AML-193 (cell line): ENCODE measurements at places on chromosomes 6 and 20.

DNA sequence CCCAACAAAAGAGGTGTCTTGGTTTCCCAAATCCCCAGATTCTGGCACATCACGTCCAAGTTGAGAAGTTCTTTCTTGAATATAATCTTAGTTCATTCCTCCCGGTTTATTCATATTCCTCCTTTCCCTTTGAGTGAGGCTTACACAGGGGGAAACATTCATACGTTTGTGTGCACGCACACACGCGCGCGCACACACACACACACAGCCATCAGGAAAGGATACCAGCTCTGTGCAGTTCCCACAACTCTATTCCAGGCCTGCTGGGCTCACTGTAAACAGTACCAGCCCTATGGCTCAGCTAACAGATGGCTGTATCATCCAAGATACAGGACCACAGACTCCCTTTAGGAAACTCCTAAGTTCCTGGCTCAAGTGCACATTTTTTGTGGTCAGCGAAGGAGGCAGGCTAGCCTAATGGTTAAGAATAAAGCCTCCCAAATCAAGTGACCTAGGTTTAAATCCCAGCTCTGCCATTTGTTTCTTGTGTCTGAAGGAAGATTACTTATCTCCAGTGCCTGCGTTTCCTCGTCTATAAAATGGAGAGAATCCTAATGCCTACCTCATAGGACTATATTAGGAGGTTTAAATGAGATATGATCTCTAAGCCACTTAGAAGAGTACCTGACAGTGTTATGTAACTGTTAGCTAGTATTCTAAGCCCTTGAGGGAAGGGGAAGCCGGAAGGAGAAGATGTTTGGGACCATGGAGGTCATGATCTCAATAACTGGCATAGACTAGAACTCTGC lies 3.7 kb upstream of the TAF8 start:
- DNase-seq: no peak

DNA sequence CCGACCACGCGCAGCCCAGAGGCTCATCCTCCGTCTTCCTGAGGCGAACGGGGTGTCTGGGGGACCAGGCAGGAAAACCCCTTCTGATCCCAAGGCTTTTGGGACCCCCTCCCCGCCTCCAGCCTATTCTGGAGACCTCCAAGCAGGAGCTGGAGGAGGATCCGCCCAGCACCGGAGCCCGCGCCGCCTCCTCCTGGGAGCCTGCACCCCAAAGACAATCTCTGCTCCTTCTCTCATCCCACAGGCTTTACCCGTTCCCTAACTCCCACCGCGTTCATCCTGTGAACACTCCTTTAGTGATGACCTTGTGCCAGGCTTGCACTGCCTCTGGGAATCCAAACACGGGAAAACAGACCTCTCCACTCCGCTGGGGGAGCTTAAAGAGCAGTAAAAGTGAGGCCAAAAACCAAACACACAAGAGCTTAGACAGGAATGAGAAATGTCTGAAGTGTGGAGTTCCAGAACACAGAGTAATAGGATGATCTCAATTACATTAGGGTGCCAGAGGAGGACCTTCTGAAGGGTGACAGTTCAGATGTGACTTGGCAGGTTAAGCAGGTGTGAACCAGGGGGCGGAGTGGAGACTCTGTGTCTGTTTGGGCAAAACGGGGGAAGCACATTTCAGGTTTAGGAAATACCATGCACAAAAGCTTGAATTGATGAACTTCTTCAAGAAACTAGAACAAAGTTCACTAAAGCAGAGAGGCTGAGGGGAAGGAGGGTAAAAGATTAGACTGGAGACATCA lies 7.6 kb downstream of the HLA-DRB5 start:
- no peak for DNase-seq

DNA sequence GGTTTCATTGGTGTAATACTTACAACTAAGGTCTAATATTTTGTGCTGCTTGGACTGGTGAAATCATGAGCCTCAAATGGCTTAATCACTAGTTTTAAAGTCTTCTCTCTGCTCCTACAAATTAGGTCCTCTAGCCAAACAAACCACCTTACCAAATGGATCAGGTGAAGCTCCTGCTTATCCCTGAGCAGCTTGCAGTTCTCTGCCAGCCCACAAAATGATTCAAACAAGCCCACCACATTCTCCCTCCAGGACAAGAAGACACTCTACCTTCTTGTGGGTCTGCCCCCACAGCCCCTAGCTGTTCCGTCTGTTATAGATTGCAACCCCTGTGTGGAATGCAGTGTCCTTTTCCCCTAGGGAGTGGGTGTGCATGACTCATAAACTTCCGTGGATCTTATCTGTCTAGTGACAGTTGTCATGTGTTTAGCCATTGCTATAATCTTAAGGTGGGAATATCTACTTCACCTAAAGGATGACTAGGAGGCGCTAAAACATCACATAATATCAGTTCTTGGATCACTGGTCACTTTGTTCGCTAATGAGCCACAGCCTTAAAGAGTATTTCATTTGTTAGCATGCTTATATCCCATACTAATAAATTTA lies 940.5 kb upstream of the MANEA start:
- DNase-seq: peak; percentile 21

DNA sequence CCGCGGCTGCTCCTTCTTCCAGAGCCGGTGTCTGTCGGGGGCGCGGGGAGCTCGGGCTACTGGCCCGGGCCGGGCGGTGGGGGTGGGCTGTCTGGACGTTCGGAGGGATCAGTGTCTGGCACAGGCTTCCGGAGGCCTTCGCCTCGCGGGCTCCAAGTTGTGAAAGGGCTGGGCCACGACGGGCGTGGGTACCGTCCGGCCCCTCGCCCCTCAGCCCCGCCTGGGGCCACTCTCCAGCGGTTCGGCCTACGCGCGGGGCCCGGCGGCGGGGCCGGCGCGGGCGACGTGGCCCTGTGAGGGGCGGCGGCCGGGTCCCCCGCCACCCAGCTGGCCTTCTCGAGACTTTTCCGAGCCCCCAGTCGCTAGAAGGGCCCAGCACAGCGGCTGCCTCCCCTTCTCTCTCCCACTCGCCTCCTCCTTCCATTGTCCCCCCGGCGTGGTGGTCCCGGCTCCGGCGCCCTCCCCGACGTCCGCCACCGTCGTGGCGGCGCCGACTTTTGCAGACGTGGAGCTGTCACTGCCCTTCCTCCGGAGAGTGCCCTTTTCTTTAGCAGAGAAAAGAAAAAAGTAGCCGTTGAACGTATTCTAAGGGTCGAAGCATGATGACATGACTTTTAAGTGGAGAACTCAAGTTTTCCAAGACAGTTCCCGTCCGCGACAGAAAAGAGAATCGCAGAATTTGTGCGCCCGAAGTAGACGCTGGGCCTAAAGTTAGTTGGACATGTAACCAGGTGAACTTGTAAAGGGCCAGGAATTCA lies 571 bp downstream of the ITCH start:
- no peak for DNase-seq

GRCh38 chr6:157951828-157952227 lies 29.8 kb upstream of the SYNJ2 start:
- DNase-seq: no peak

DNA sequence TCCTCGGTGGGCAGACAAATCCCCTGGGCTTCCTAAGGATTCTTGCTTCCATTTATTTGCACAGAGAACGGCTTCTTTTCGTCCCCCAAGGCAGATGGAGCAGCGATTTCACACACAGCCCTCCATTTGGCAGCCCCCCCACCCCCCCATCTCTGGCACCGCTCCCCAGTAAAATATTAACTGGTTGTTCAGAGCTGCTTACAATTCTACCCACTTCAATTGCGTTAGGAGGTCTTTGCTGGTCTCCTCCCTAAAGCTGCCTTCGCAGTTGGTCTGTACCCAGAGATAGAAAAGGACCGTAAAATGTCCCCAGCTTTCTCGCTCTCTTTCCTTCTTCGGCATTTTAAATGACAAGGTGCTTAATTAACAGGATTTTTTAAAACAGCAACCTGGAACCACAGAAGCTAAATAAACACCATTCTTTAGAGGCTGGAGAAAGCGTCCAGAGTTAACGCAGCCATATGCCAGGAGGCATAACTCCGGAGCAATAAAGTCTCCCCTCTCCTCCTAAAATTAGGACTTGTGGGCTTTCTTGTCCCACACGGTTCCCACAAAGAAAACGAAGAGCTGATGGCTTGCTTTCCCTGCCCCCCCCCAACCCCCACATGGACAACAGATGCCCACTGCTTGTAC lies 1.7 kb upstream of the ZMYND8 start:
- DNase-seq: no peak

DNA sequence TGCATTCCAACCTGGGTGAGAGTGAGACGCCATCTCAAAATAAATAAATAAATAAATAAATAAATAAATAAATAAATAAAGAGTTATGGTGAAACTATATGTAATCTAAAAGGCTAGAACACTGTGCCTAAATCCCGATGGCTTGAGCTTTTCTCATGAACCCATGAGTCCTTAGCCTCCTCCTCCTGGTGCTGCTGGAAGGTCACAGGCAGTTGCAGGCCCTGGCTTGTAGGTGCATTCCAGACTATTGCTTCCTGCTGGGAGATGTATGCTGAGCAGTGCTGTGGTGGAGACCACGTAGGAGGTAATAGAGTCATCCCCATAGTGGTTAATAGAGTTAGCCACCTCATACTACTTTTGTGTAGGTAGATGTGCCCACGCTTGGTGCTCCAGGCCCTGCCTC lies 12.5 kb downstream of the PTK7 start:
- DNase-seq: no peak

DNA sequence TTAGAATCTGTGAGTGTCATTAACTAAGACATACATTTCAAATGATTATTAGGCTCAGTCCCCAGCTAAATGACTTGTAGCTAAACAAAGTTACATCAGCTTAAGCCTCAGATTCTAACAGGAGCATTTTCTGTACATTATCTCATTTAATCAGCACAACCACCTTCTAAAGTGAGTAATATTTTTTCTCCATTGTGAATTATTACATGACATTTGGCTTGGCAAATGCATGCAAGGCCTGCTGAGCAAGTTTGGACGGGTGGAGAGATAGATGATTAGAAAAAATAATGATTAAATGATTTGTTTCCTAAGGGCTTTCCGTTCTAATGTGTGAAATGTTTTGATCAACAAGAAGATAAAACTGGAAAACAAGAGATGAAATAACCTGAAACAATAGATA lies 20.7 kb downstream of the DCBLD1 start:
- DNase-seq: no peak

DNA sequence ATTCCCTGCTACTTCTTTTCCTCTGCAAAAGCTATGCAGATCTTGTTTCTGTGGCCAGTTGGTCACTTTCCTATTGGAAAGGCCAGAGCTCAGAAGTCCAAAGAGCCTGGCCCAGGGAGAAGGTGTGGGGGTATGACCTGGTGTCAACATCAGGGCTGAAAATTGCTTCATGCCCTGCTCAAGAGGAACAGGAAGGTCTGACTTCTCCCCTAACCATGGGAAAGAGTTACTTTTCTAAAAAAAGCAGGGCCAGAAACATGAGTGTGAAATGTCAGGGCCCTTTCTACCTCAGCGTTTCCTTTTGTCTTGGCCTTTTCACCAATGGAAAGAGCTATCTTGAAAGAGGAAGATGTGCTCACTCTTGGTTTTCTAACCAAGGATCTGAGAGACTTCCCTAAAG lies 117.4 kb downstream of the MAFB start:
- DNase-seq: peak; percentile 50

GRCh38 chr6:102389994-102390393 lies 996.5 kb downstream of the GRIK2 start:
- DNase-seq: no peak

- DNase-seq: no peak
These were observed 287.8 kb downstream of the PTPRT start for GRCh38 chr20:42901689-42902440.

DNA sequence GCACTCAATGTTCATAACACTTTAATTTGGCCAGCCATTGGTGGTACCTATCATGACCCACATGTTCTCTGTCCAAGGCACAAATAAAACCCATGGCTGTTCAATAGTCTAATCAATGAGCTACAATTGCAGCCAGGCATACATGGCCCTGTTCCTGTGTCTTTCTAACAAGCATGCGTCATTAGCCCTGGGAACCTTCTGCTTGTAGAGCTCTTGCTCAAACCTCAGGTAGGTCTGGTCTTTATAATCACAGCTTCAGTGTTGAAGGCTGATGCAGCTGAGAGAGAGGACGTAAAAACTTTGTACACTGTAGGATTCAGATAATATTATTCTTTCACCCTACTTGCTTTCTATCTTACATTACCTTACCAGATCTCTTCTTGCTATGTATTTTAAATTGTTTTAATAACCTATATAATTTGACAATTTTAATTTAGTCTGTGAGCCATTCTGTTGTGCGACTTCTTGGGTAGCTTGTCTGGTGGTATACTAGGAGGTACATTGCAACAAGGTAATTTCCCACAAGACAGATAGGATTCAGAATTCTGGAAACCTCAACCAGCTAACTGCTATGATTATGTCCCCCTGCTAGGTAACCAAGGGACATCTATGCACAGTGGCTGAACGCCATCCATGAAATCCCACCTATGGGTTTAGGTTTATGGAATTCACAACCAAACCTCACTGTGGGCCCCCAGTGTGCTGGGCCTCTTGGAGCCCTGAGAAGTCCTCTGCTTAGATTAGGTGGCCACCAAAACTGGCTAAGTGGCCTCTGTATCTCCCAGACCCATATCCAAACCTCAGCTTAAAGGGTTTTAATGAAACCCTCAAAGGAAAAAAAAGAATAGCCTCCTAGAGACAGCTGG lies 55.4 kb upstream of the RIPOR2 start:
- no peak for DNase-seq

GRCh38 chr6:56807326-56807988 lies 147.4 kb upstream of the BEND6 start:
- DNase-seq: no peak

- DNase-seq: no peak
These were observed 44.1 kb upstream of the TXNDC5 start for GRCh38 chr6:7954477-7955200.

GRCh38 chr6:77620278-77620882 lies 32.5 kb upstream of the MEI4 start:
- DNase-seq: peak; percentile 21

DNA sequence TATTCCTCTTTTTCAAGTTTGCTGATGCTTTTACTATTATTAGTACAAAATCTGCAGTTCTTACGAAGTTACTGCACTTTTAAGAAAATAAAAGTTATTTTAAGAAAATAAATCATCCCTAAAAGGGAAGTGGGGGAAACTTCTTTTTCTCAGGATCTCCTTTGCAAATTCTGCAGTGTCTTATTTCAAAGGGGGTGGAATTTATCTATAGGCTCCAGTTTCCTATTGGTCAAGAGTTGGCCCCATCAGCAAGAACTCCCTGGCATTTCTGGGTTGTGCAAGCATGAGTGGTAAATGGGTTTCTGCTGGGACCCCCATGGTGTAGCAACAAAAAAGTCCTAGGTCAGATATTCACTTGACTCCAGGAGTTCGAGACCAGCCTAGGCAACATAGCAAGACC lies 136.3 kb upstream of the PRDM1 start:
- no peak for DNase-seq

DNA sequence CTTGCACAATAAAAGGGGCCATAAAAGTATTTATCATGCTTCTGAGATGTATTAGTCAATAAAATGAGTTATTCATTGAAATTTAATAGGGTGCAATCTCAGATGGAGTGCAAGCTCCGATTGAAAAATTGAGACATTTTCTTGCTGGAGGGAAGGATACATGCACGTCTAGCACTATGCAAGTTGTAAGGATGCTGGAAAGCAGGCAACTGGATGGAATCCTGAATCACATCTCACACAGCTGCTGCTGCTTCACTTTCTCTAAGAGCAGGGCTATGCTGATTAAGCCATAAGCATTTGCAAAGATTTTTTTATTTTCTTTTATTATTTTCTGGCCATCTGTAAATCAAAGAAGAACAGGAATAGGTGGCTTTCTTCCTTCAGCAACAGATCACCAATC lies 308.8 kb upstream of the EPHA7 start:
- DNase-seq: no peak

GRCh38 chr20:297925-298775 lies 780 bp downstream of the ZCCHC3 start:
- peak; percentile 45 for DNase-seq

GRCh38 chr6:34934516-34934915 lies 45.5 kb downstream of the ANKS1A start:
- no peak for DNase-seq

- no peak for DNase-seq
These were observed 4.9 kb upstream of the MLN start for GRCh38 chr6:33808641-33809180.
